BE2C (cell line): ENCODE measurements at places on chromosomes 16 and 17.

DNA sequence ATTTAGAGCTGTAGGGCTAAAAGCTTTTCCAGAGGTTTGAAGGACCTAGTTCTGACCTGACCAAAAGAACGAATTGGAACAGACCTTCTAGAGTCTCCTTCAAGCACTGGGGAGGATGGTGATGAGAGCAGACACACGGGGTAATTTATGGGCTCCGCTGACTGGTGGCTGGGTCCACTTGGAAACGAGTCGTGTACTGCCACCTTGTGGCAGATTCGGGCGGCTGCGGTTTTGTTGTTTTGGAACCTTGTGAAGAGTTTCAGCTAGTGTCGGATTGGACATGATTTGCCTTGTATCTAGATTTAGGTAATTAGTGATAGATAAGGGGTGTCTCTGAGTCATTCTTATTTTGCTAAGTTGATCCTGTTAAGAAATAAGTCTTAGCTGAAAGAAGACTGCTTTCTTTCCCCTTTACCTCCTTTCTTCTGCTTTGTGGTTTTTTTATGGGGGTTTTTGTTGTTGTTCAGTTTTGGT lies 98.9 kb downstream of the AATF start:
- peak; percentile 88 for DNase-seq

- DNase-seq = no peak
Observed at GRCh38 chr16:87854907-87855683, 14.2 kb downstream of the SLC7A5 start.

- DNase-seq = no peak
Observed at GRCh38 chr17:2343421-2343820, 6.1 kb downstream of the SGSM2 start.

DNA sequence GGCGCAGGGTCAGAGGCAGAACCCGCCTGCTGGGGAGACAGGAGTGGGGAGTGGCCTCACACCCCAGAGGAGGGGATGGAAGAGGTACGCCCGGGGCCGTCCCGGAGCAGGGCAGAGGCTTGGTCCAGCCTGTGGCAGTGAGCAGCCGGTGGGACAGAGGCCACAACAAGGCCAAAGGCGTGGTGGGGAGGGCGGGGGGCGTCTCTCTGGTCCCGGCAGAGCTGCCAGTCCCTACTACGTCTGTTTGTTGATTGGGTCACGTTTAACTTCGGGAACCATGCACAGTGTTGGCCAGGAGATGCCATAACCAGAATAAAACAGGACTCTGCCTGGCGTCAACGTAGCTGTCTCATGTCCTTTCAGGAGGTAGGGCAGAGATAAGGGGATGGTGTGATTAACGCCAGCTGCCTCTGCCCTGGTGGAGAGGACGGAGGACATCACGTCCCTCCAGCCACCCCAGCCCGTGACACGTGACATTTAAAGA lies 192.8 kb downstream of the BANP start:
- peak; percentile 57 for DNase-seq

GRCh38 chr16:66898207-66898606 lies 17.9 kb downstream of the PDP2 start:
- peak; percentile 61 for DNase-seq

GRCh38 chr16:4203748-4204147 lies 38.1 kb downstream of the SRL start:
- DNase-seq = no peak

DNA sequence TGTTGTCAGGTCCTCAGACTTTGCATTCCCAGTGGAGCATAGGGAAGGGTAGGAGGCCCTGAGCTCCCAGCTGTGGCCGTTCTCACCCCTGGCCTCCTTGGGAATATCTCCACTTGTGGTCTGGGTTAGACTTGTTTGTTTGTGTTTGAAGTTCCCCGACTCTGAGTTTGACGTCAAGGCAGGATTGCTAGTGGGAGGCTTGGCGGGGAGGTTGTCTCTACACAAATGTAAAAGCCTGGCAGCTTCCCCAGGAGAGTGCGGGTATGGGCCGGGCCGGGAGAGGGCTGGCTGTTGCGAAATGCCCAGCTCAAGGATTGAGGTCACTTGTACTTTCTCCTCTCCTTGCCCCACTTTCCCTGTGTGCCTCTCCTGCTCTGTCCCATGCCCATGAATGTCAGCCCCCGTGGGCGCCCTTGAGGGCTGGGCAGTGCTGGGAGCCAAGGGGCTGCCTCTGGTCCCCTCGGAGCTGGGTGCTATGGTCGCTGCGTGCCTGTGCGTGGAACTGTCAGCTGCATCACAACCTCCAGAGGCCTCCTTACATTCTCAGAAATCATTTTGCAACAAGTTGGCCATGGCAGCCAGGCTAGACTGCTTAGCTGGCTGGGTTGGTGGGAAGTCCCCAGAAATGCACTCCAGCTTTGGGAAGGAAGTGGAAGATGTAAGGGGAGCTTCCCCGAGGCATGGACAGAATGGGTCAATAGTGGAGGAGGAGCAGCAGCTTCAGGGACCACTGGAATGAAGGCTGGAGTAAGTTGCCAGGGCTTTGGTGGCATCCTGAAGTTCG lies 84.3 kb downstream of the KSR1 start:
- DNase-seq = no peak

DNA sequence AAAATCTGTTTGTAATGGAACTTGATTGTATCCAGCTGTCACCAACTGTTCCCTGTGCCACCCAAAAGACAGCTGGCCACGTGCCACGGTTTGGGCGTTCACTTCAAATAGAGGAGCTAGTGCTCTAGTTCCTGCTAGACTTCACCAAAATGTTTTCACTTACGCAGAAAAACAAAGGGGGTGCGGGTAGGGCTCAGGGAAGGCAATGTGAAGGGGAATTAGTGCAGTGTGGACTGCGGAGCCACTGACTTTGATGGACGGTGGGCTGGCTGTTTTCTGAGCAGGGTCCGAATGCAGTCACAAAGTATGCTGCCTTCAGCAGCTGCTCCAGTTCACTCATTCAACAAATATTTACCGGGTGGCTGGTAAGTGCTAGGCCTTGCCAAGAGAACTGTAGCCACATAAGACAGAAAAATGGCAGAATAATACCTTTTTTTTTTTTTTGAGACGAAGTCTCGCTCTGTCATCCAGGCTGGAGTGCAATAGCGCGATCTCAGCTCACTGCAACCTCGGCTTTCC lies 7.6 kb upstream of the CYTH1 start:
- no peak for DNase-seq

- DNase-seq = no peak
Observed at GRCh38 chr16:64381979-64382378, 739.9 kb downstream of the CDH11 start.

- DNase-seq = no peak
Observed at GRCh38 chr17:7927596-7927995, 2.1 kb downstream of the KCNAB3 start.

GRCh38 chr17:80986816-80987475 lies 4.7 kb upstream of the CHMP6 start:
- no peak for DNase-seq

DNA sequence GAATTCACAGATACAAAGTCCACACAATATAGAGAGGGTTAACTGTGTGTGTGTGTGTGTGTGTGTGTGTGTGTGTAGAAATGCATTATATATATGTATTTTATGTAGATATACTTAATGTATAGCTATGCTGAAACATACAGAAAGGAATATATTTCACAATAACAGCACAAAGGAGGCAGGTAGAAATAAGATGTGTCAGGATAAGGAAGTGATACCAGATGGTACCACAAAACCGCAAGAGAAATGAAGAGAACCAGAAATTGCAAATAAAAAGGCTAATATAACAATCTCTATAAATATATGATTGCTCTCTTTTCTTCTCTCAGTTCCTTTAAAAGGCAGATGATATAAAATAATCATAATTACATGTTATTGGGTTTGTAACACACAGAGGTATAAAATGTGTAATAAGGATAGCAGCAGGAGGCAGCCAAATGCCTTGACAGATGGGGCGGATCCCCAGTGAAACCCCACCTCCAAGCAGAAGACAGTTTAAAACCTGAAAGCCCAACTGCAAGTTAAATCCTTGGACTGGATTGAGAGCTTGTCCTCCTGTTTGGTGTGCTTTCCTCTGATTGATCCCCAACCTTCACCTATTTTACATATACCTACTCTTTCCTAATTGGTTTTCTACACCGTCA lies 365.4 kb upstream of the C16orf82 start:
- no peak for DNase-seq
